ENCODE measurements at places on chromosomes 5 and 9.

- DNase-seq, result no peak
These were observed 7.7 kb upstream of the TSLP start for GRCh38 chr5:111063709-111064322.

GRCh38 chr9:127521919-127522304 lies 70.6 kb downstream of the LRSAM1 start:
- DNase-seq, result no peak

DNA sequence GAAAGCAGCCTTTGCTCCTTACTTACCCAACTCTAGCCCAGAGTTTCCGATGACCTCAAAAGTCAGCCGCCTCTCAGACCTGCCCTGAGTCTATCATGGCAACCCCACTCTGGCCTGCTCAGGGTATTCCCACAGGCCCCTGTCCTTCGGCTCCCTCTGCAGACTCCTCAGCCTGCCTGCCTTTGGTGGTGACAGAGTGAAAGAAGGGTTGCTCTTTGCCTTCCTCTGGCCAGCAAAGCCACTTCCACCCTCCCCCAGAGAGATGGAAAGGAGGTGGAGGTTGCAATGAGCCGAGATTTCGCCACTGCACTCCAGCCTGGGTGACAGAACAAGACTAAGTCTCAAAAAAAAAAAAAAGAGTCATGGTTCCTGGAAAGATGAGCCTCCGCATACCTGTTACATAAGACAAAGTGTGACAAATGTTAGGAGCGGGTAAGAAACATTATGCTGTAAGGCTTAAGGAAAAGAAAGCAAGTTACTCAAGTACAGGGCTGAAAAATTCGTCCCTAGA lies 2.3 kb upstream of the SMIM33 start:
- no peak for DNase-seq

DNA sequence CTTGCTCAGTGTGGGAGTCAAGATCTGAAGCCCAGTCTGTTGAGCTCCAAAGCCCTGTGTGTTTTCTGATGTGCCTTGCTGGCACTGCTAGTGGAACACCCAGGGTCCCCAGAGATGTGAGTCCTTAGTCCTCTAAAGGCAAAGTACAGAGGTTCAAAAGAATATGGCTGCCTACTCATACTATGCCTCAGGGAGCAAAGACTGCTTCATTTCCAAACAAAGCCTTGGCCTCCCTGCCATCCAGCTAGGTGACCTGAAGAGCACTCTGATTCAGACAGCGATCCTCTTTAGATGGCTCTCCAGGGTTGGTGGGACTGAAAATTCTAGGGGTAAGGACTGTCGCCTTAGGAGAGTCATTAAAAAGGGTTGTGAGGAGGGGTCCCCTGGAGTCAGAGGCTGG lies 2.0 kb downstream of the PRLR start:
- no peak for DNase-seq

DNA sequence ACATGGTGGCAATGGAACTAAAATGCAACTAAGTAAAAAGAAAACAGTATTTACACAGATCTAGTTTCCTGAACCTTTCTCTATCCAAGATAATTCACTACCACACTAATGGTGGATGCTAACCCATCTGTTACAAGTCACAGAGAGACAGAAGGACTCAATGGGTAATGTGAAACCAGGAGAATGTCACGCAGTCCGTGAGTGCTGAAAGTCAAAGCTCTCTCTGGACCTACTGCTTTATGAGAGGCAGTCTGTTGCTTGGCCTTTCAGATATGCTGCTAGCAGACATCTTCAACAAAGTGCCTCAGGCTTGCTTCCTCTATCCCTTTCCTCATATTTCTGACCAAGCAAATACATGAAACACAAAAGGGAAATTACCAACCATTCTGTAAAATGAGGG lies 69.0 kb upstream of the GLRX start:
- no peak for DNase-seq

GRCh38 chr5:81235287-81236072 lies 2.4 kb downstream of the CKMT2 start:
- no peak for DNase-seq

DNA sequence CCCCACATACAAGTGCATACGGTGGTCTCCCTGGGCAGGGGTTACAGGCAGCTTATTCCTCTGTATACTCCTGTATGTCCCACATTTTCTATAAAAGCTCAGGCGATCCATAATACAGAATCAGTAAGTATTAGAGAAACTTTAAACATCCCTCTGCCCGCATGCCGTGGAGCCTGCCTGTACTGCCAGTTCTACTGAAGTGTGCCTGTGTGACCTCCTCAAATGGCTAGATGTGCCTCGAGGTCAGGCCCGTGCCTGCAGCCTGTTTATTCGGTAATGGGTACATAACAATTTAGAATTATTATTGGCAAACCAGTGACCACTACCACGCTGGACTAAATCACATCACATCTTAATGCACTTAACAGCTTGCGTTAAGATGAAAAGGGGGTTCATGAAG lies 190.8 kb downstream of the FANCC start:
- no peak for DNase-seq

GRCh38 chr9:98021306-98022040 lies 35.1 kb upstream of the NANS start:
- DNase-seq, result no peak

DNA sequence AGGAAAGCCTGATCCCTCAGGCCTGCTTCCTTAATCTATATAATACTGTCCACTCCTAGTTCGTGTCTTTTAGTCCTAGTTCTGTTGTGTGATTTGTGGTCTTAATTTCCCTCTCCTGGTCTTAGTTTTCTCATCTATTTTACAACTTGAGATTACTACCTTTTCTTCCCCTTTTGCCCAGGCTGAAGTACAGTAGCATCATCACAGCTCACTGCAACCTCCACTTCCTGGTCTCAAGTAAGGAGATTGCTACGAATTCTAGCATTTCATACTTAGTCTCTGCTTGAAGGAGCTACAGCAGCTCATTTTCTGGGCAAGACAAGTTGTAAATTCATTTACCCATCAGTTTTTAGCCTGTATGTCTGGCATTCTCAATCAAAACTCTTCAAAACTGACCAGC lies 5.5 kb downstream of the TRIM32 start:
- no peak for DNase-seq

DNA sequence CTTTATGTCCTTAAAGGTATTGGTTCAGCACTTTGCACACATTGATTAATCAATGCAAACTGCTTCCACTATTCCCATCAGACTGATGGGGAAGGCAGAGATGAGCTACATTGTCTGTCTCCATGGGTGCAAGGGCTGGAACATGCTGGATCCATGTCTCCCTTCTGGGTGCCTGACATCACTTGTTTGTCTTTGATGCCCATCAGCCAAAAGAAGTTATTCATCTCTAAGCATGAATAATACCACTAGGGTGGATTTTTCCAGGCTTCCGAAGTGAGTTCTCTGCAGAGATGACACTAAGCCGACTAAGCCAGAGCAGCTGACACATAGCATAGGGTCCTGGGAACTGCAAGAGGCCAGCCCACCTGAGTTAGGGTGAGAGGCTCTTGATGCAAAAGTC lies 8.7 kb downstream of the FGF1 start:
- no peak for DNase-seq

DNA sequence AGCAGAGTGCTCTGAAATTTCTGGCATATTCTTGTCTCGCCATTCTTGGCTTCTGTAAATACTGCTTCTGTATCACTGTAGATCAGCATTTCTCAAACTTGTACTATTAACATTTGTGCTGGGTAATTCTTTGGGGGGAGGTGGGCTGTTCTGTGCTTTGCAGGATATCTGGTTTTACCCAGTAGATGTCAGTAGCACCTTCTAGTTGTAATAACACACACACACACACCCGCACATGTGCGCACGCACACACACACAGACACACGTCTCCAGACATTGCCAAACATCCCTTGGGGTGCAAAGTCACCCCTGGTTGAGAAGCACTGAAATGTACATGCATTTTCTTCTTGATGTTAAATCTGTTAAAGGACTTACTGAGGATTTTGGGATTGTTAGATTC lies 304.1 kb downstream of the MAT2B start:
- DNase-seq, result no peak

DNA sequence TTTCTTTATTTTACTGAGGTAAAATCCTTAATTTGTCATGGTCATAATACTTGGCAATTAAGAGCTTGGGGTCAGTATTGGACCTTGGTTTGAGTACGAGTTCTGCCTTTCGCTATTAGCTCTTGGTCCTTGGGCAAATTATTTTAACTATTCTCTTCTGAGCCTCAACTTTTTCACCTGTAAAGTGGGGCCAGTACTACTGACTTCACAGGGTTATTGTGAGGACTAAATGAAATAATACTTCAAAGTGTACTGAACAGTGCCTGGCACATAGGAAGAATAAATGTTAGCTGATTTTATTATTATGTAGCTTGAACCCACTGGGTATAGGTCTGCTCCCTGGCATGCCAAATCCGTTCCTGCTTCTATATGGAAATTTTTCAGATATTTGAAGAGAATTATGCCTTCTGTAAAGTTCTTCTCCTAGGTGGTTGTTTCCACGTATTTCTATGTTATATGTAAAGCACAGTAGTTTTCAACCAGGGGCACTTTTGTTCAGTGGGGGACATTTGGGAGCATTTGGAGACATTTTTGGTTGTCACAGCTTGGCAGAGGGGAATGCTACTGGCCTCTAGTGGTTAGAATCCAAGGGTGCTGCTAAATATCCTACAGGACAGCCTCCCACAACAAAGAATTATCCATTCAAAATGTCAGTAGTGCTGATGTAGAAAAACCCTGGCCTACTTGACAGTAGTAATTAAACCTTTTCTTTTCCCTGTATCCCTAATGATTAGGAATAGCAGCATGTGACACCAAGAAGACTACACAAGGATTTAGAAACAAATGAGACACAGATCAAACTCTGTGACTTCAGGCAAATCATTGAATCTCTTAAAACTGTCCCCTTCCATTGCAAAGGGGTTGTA lies 4.5 kb downstream of the RCL1 start:
- DNase-seq, result peak; percentile 53

GRCh38 chr5:107213025-107213424 lies 457.7 kb downstream of the EFNA5 start:
- peak; percentile 39 for DNase-seq

GRCh38 chr9:88567870-88568269 lies 32.9 kb downstream of the NXNL2 start:
- DNase-seq, result no peak

DNA sequence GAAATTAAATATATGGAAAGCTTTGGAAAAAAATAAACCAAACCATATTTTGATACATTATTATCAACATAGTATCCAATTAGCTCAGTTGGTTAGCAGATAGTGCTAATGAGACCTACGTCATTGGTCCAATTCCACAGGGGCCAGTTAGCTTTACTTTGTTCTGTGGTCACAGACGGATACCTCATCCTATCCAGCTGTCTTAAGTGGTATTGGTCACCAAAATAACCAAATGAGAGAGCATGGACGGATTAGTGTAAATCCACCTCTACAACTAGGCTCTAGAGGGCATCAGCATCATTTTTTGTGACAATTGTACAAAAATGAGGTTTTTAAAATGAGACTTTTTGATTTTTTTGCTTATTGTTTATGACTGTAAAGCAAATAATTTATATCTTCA lies 364.2 kb downstream of the KIAA0825 start:
- no peak for DNase-seq

GRCh38 chr5:133423618-133424282 lies 188.6 kb downstream of the FSTL4 start:
- DNase-seq, result no peak

- no peak for DNase-seq
These were observed 856 bp upstream of the ATOSB start for GRCh38 chr9:35116539-35116897.

DNA sequence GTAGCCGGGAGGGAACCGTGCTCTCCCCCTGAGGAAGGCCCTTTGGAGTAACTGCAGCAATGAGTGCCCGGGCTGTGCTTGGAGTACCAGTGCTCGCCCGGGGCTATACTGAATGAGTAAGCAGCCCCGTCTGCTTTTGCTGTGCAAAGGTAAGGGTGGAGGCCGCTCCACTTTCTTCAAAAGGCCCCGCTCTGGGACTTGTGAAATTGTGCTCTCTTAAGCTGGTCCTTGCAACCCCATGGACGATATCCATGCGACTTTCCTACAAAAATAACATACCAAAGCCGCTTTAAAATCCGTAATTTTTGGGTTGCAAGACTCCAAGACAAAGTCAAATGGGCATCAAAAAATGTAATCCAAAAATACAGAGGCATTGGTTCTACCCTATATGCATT lies 578 bp upstream of the TNFAIP8 start:
- no peak for DNase-seq

DNA sequence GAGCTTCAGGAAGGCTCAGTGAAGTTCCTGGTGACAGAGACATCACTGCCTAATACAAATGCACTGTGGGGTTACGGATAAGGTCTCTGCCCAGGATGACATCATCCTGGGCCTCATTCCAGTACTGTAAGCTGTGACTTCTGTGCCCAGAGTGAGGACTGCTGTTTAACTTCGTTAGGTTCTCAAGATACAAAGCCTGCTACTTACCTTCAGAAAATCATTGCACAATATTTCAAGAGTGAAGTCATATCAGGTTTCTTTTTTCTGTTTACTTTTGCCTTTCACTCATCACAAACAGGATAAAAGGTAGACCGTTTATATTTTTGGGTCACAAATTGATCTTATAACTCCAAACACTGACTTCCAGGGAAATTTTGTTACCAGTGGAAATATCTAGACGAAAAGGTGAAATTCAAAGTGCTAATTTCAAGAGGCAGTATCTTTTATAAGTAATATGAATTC lies 241.2 kb downstream of the PIK3R1 start:
- peak; percentile 46 for DNase-seq

GRCh38 chr5:31047621-31048020 lies 145.9 kb upstream of the CDH6 start:
- no peak for DNase-seq

DNA sequence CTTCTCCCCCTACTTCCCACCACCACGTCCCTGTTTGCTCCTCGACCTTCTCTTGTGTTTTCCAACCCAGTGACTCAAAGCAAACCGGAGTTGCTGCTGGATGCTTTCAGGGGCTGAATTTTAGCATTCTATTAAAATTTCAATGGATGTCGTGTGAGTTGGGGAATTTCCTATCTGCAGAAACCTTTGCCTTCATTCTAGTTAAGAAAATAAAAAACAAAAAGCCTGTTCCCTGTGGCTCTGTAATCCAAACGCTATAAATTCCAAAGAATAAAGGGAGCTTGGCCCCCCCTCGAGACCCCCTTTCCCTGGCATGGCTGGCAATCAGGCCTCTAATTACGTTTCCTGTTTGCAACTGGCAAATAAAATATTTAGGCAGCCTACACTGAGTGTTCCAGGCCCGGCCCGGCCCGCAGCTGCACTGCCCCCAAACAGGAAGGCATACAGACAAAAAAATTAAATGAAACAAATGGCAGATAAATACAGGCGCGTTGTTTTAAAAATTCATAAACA lies 139.4 kb upstream of the PPP1R26 start:
- no peak for DNase-seq

DNA sequence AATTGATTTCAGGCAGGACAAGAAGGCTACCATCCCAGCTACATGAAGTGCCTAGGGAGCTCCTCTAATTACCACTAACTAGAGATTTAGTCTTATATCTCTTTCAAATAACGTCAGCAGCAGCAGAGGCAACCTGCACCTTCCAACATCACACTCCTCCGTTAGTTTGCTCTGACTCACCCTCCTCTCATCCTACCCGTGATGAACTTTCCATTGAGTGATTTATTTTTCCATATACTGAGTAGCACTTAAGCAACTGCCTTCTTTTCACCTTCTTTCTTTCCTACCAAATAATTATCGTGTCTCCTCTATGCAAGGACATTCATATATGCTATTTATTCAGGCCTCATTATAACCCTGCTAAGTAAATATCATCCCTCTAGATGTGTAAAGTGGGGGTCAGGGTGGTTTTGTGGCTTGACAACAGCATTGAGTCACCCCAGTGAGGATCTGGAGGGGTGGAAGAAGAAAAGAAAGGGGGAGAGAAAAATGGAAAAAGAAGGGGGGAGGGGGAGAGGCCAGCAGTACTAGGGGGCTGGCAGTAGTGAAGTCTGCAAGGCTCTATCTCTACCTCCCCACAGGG lies 64.6 kb upstream of the CAST start:
- DNase-seq, result no peak
